ENCODE measurements at places on chromosomes 5 and 9. TPM values are rescaled to one million over a fixed set of nuclear protein-coding genes. Genes with fewer than 3 reads are reported as not detected.

Gene IL13
- total RNA-seq = not detected

Gene AGXT2
- total RNA-seq = not detected

GRCh38 chr5:1103505-1104326 is 8.1 kb downstream of the SLC12A7 start:
- DNase-seq = no peak

- DNase-seq = no peak
Measured at GRCh38 chr5:97499605-97500004, 316.6 kb upstream of the RIOK2 start.

Gene CD14
- total RNA-seq = 0.21 TPM

- DNase-seq = no peak
Measured at GRCh38 chr5:21159510-21160059, 1171.6 kb upstream of the CDH18 start.

DNA sequence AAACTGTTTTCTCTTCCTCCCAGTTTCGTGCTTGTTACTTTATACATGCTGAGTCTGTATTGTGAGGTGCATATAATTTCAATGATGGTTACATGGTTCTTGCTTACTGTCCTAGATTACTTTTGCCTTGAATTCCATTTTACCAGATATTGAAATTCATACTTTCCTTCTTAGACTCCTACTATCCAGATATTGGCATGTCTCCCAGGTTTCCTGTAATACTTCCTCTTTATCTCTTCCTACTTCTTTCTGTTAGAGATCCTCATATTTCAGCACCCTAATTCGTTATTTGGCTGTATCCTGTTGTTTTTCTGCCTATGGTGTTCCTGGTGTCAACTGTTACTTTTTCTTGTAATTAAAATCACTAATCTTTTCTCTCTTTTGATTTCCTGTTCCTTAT is 522.1 kb downstream of the CCDC171 start:
- DNase-seq = no peak
